Activated CD8-positive, alpha-beta memory T cell treated with anti-CD3 and anti-CD28 coated beads, Interleukin-2, amount 50 U/mL, for 48 hours (primary cell): ENCODE measurements at places on chromosomes 2 and 18.

GRCh38 chr2:168060986-168061750 lies 186.2 kb downstream of the STK39 start:
- DNase-seq = no peak

GRCh38 chr2:226526716-226527115 lies 272.9 kb downstream of the IRS1 start:
- no peak for DNase-seq

- DNase-seq = peak; percentile 58
Observed at GRCh38 chr2:8545695-8546611, 135.9 kb upstream of the ID2 start.

GRCh38 chr2:208406474-208407451 lies at the start of gene PTH2R:
Gene PTH2R, plus strand, starts transcription at chr2:208406792. Its CDS starts 252 bp downstream, at chr2:208407044.
- peak; percentile 51 for DNase-seq

GRCh38 chr2:198186257-198186656 lies 381.9 kb downstream of the PLCL1 start:
- no peak for DNase-seq

GRCh38 chr2:231581328-231581727 lies 11.3 kb upstream of the TEX44 start:
- DNase-seq = no peak

DNA sequence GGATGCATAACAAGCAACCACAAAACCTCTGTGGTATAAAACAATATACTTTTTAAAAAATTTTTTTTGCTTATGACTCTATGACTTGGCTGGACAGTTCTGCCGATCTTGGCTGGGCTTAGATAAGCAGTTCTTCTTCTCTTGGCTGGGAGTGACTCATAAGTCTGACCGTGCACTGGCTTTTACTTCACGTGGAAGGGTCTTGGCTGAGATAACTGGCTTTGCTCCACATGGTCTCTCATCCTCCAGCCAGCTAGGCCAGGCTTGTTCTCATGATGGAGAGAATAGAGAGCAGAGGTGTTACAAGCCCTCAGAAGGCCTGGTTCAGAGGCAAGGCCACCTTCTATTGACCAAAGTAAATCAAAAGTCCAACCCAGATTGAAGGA lies 178.9 kb upstream of the SERPINE2 start:
- DNase-seq = no peak
